ENCODE measurements at places on chromosomes 5 and 9.

- no peak for DNase-seq
Measured at GRCh38 chr9:9612270-9612669, 1000.5 kb downstream of the PTPRD start.

- DNase-seq: no peak
Measured at GRCh38 chr9:105128908-105129600, 115.4 kb upstream of the SLC44A1 start.

- DNase-seq: no peak
Measured at GRCh38 chr5:91079037-91079436, 304.1 kb downstream of the ARRDC3 start.

DNA sequence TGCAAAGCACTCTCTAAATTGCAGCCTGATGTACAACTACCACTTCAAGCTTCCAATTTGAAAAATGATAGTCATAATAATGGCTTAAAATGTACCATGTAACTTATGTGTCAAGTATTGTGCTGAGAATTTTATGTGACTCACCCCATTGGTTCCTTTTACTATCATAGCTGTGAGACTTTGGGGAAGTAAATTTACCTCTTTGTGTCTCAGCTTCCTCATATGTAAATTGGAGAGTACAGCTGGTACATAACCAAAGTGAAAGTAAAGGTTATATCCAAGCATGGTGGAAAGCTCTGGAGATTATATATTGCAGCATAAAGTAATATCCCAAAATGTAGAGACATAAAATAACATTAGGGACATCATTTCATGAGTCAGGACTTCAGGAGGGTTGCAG is 2200.4 kb upstream of the C9orf72 start:
- DNase-seq: no peak

DNA sequence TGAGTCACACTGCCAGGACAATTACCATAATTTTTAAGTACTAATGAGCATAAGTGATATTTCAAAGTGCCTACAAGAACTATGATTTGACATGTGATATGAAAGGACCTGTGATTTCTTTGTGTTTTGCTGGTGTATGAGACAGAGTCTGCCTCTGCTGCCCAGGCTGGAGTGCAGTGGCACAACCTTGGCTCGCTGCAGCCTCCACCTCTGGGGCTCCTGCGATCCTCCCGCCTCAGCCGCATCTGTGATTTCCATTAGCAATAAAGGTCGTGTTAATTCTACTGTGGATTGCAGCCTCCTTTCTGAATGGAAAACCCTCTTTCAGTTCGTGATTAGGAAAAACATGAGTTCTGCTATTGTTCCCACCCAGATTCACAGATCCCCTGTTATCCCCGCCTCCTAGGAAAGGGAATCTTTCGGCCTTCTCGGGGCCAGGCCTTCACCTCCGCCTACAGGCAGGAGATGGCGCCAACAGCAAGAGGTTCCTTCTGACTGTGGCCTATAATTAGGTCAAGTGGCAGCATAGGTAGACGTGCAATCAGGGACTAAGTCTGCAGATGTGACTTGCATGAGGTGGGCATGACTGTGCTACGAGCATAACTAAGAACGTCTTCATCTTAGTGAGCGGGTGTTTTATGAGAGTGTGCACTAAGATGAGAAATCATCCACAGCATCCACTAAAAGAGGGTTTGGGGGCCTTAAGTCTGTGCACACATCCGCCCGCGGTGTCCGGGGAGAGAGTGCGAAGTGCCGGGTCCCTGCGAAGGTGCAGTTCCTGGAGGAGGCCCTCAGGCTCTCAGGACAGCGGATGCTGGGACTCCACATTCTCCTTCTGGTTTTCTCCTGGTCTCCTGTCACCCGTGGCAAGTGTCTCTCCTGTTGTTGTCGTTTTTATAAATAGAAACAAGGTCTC is 23.1 kb downstream of the TRIM7 start:
- no peak for DNase-seq

DNA sequence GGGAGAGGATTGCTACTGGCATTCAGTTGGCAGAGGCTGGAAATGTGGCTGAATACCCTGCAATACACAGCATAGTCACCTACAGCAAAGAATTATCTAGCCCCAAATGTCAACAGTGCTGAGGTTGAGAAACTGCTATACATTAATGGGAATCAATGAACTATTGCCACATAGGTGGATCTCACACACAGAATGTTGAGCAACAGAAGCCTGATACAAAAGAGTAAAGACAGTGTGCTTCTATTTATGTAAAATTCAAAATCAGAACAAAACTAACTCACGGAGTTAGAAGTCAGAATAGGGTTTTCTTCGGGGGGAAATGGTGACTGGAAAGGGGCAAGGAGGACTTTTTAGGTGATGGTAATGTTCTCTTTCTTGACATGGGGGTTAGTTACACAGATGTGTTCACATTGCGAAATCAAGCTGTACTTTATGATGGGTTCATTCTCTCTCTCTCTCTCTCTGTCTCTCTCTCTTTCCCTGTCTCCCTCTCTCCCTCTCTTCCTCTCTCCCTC is 45.7 kb upstream of the PANK3 start:
- no peak for DNase-seq

DNA sequence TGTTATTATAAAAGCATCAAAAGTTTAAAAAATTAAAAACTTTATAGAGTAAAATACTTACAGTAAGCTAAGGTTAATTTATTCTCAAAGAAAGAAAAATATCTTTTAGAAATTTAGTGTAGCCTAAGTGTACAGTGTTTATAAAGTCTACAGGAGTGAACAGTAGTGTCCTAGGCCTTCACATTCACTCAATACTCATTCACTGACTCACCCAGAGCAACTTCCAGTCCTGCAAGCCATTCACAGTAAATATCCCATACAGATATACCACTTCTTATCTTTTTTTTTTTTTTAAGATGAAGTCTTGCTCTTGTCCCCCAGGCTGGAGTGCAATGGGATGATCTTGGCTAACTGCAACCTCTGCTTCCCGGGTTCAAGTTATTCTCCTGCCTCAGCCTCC is 73.1 kb upstream of the FST start:
- DNase-seq: no peak

DNA sequence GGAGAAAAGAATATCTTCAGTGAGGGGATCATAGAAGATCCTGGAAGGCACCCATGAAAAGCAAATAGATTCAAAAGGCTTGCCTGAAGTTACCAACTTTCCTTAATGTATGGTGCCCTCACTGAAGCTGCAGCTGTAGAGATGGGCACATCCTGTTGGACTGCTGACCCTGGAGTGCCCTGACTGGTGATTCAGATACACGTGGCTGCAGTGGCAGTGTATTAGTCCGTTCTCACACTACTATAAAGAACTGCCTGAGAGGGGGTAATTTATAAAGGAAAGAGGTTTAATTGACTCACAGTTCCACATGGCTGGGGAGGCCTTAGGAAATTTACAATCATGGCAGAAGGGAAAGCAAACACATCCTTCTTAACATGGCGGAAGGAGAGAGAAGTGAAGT is 80.3 kb downstream of the OSMR start:
- DNase-seq: no peak

DNA sequence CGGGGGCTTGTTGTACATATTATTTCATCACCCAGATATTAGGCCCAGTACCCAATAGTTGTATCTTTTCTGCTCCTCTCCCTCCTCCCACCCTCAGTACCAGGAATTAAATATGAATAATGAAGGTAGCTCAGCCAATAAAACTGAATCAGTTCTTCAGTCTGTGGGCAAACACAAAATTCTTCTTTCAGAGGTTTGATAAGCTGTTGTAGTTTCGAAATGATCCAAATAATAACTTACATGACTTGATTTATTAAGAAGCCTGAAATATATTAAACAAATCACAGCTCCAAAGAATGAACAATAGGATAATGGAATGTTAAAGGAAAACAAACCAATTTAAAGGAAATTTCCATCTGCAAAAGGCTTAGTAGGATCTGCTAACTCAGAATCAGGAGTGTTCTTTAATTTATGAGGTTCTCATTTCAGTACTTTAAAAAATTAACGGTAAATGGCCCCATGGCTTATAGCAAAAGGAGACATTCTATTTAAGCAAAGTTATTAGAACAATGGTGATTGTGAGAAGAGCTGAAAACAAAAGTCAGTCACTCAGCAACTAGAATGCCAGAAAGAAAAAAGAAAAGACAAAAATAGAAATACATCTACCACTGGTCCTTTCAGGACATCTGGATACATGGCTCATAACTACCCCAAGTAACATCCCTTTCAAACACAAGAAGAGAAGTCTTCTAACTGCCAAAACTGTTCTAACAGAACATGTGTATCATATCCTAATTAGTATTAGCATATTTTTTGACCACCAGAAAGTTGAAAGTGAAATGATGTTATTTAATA is 62.4 kb downstream of the NR3C1 start:
- DNase-seq: no peak

DNA sequence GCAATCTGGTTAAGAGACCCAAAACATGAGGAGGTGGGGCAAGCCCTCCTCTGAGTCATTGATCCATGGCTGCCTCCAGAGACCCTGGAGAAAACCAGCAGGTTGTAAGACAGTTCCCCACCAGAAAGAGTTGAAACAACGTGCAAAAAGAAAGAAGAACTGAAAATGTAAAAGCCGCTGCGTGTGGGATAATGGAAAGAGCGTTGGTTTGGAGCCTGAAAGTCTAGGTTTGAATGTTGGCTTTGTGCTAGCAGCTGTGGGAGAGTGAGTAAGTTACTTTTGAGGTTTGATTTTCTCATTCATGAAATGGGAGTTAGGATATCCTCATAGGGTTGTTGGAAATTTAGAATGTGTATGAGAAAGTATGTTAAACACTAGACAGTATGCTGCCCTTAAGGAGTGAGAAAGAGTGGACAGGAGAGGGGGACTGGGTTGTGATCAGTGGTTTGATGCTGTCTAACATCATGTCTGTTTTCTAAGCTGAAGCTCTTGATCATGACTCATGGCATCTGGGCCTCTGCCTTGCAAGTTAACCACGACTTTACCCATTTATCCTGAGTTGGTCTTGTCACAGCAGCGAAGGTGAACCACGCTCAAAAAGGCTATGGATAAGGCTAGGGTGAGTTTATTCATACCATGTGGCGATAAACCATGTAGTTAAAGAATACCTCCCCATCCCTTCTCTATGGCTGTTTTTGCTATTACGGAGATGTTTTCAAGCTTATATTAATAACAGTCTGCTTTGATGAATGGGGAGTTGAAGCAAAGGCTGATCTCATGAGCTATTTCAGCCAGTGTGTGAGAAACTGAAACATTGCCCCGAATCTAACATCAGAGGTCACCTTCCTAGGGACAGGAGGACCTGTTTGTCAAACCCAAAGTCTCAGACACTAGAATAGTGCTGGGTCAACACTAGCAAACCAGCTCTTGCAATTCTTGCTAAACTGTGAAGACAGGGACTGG is 41.3 kb downstream of the ZNF366 start:
- DNase-seq: no peak

- DNase-seq: no peak
Measured at GRCh38 chr5:157520911-157521703, 54.5 kb downstream of the ADAM19 start.

DNA sequence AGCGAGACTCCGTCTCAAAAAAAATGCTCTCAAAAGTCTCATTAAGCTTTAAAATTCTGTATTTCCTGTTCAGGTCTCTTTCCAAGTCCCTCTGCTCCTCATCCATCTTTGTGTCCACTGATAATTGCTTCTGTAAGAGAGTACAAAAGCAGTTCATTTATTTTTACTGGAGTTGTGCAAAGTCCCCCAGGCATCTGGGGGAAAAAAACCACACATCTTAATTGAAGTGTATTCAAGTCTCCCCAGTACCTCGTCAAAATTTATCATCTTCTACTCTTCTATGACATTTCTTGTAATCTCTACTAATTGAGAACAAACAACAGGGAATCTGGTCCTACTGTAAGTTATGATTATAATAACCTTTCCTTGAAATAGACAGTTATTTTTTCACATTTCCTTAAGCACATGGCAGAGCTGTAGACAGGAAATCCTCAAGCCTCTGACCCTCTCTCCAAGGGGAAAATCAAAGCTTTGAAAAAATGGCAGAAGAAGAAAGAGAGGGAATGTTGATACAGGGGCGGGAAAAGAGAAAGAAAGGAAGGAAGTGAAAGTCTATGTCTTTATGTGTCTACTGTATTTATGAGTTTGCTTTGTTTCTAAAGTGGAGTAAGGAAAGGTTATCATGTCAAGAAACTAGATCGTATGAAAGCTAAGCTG is 51.5 kb downstream of the RAI14 start:
- no peak for DNase-seq

- DNase-seq: no peak
Measured at GRCh38 chr5:171635561-171636245, 149.9 kb upstream of the SMIM23 start.

DNA sequence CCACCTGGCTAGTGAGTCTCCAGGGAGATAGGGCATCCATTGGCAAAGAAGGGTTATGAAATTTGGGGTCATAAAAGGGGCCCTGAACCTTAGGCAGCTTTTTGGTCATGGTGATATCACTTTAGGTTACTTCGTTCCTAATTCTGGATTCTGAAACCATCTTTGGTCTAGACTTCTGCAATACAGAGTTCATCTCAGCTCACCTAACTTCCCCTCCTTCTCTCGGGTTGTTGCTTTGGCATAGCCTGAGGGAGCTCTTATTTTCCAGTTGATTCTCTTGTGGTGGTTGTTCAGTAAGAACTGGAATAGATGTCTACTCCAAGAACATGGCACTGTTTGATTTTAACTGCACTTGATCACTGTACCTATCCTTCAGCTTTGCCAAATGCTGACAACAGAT is 148.9 kb upstream of the RUSC2 start:
- DNase-seq: no peak

- peak; percentile 56 for DNase-seq
Measured at GRCh38 chr5:125198270-125198974, 452.0 kb upstream of the ZNF608 start.

GRCh38 chr5:147391781-147392180 is 118.1 kb downstream of the DPYSL3 start:
- peak; percentile 27 for DNase-seq

DNA sequence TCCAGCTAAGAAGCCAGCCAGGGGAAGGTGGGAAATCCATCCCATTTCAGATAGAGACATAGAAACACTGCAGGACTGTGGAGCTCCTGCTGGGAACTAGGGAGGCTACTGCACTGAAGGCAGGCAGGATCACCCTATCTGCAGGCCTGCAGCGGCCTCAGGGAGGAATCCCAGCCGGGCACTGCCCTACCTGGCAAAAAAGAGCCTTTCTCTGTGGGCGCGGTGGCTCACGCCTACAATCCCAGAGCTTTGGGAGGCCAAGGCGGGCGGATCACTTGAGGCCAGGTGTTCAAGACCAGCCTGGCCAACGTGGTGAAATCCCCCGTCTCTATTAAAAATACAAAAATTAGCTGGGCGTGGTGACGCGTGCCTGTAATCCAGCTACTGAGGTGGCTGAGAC is 71.4 kb upstream of the PHYKPL start:
- DNase-seq: no peak

DNA sequence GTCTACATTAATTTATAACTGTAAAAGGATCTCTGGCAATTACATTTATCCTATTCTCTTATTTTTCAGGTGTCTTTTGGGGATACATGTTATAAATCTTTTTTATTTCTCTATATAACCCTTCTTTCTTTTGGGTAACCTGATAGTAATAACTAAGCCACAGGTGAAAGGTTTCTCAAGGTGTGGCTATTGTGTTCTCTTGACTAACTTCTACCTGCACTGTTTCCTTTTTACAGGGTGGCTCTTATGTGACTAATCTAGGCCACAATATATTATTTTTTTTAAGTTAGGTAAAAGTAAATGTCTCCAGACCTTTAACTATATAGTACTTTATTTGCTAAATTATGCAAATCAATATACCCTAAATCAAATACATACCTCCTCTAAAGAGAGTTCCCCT is 193.2 kb downstream of the EFNA5 start:
- no peak for DNase-seq

- peak; percentile 13 for DNase-seq
Measured at GRCh38 chr5:113663879-113664541, 150.5 kb downstream of the YTHDC2 start.

Data from AG04450 (cell line).